ENCODE measurements at places on chromosomes 2 and 18. TPM values are rescaled to one million over a fixed set of nuclear protein-coding genes. Genes with fewer than 3 reads are reported as not detected.

Gene HOXD8
- total RNA-seq, result 1.6 TPM

Gene PXDN
- 356 TPM for total RNA-seq

Gene COBLL1
- total RNA-seq, result 8.0 TPM

Gene NHEJ1
- total RNA-seq, result 14.5 TPM

Gene ABCB11
- not detected for total RNA-seq

Gene RNASEH1
- 33.2 TPM for total RNA-seq

Gene TMEM185B
- total RNA-seq, result 18.1 TPM

Gene EVX2
- total RNA-seq, result under 0.01 TPM

Gene NEMP2
- total RNA-seq, result 6.0 TPM

Gene ZSWIM2
- total RNA-seq, result 0.09 TPM

Gene RPIA
- 6.7 TPM for total RNA-seq

Gene CFAP221
- not detected for total RNA-seq

Gene STAM2
- total RNA-seq, result 38.2 TPM

Gene ZNF521
- 25.0 TPM for total RNA-seq

Gene REG3A
- not detected for total RNA-seq

Gene CKAP2L
- total RNA-seq, result 0.74 TPM

Gene FOXI3
- not detected for total RNA-seq

Gene GKN2
- not detected for total RNA-seq

Gene POTEJ
- not detected for total RNA-seq

Gene LONRF2
- total RNA-seq, result 0.28 TPM

Gene RAPGEF4
- total RNA-seq, result 1.9 TPM

Gene MC5R
- total RNA-seq, result not detected

Gene MMADHC
- total RNA-seq, result 201 TPM

Gene RPS27A
- 745 TPM for total RNA-seq

Gene TTC21B
- total RNA-seq, result 25.4 TPM

Gene HJURP
- 2.4 TPM for total RNA-seq

Gene PLCL1
- total RNA-seq, result 1.1 TPM

Gene FRZB
- total RNA-seq, result 0.09 TPM

Gene MRO
- total RNA-seq, result 0.18 TPM

Gene POTEC
- under 0.01 TPM for total RNA-seq

Gene PRPF40A
- 102 TPM for total RNA-seq

Gene HES6
- total RNA-seq, result 0.92 TPM

Gene POU3F3
- not detected for total RNA-seq

Gene ALLC
- not detected for total RNA-seq

Gene LBH
- total RNA-seq, result 337 TPM

Gene REG3G
- not detected for total RNA-seq

Gene TUBB8B
- not detected for total RNA-seq

Gene CAPN10
- 20.1 TPM for total RNA-seq

Gene MROH2A
- total RNA-seq, result under 0.01 TPM

Gene LIMS4
- 1.1 TPM for total RNA-seq

Gene MAL
- not detected for total RNA-seq

Gene COLEC12
- 79.5 TPM for total RNA-seq

Gene ANKRD30B
- total RNA-seq, result under 0.01 TPM
